NCI-H2081 treated with DMSO at 0.1 percent for 48 hours (cell line): ENCODE measurements at places on chromosomes 11 and 22.

DNA sequence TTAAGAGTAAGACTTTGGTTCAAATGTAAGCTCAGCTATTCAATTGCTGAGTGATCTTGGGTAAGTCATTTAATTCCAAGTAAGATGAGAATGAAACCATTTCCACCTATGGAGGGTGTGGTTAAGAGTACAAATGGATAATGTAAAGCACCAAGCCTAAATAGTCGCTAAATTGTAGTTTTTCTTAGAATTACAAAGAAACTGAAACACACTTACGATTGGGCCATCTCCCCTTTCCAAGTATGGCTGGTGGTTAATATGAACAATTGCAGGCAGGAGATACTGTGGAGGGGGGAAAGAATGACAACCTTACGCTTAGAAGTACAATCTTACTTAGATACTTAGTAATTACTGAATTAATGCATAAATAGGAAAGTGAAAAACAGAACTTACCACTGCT, 8.2 kb downstream of the DDX17 start:
- no peak for DNase-seq

GRCh38 chr11:108766596-108767173, 101.8 kb downstream of the DDX10 start:
- no peak for DNase-seq

- no peak for DNase-seq
Observed at GRCh38 chr11:14768526-14769188, 123.4 kb downstream of the CYP2R1 start.

- DNase-seq: no peak
Observed at GRCh38 chr22:38187413-38188212, 6.0 kb upstream of the PLA2G6 start.

GRCh38 chr11:57881647-57882046, 120.0 kb downstream of the CTNND1 start:
- no peak for DNase-seq
